CD4-positive, alpha-beta T cell treated with Interleukin-15 for 4 hours (primary cell): ENCODE measurements at places on chromosomes 2 and 18.

- no peak for DNase-seq
Measured at GRCh38 chr2:170501421-170502043, 213.6 kb upstream of the SP5 start.

DNA sequence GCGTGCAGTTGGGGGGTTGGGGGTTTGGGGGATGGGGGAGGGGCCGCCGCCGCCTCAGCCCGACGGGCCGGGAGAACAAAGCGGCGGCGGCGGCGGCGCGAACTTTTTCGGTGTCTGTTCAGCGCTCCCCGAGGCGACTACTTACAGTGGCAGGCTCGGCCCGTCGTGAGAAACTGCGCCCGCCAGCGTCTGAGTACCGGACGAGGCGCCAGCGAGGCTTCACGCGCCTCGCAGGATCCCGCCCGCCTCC is 172 bp downstream of the PRKD3 start:
- peak; percentile 74 for DNase-seq

DNA sequence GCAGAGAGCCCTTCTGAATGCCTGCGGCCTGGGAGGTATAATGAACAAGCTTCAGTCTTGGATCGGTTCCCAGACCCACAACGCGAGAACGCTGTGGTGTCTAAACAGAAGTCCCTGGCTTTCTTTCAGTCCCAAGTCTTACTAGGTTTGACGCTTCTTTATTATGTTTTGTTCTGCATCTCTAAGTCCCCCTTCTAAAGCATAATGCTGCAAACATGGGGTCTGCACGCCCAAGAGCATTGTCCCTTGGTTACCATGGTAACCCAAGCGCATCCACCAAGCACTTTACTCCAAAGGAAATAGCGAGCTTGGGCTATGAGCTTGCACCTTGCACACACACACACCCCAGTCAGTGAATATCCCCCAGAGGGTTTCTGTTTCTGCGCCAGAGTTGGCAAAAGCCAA is 193.7 kb downstream of the INO80D start:
- no peak for DNase-seq

DNA sequence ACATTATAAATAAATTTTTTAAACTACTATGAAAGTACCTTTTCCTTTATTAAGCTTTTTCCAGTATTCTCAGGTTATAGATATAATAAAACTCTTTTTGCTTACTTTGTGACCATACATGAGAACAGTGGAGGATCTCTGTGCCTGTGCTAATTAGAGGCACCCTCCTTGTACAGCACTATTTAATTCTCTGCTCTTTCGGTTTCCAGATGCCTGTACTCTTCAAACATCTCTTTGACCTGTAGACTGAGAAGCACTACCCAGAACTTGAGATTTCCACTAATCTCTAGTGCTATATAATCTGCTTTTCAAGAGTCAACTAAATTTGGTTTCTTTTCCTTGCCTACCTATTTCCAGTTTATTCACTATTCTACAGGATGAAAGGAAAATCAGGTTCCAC is 131.1 kb downstream of the GULP1 start:
- DNase-seq: no peak

DNA sequence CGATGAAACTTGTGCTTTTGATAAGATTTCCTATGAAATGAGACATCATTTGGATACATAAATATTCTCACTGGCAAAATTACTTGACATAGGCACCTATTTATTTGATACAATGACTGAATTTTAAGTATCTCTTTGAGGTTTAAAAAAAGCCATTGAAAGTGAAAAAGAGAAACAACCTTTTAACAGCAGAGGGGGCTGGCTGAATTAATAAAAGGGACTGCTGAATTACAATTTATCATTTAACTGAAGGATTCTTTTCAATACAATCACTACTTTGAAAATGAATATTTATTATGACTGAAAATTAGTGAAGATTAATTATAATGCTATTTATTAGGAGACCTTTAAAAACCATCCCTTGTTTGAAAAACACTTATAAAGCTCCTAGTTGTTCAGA is 335.3 kb downstream of the DLGAP1 start:
- no peak for DNase-seq

- no peak for DNase-seq
Measured at GRCh38 chr2:164479460-164479859, 141.8 kb downstream of the GRB14 start.
